ENCODE measurements at places on chromosomes 1 and 21.

DNA sequence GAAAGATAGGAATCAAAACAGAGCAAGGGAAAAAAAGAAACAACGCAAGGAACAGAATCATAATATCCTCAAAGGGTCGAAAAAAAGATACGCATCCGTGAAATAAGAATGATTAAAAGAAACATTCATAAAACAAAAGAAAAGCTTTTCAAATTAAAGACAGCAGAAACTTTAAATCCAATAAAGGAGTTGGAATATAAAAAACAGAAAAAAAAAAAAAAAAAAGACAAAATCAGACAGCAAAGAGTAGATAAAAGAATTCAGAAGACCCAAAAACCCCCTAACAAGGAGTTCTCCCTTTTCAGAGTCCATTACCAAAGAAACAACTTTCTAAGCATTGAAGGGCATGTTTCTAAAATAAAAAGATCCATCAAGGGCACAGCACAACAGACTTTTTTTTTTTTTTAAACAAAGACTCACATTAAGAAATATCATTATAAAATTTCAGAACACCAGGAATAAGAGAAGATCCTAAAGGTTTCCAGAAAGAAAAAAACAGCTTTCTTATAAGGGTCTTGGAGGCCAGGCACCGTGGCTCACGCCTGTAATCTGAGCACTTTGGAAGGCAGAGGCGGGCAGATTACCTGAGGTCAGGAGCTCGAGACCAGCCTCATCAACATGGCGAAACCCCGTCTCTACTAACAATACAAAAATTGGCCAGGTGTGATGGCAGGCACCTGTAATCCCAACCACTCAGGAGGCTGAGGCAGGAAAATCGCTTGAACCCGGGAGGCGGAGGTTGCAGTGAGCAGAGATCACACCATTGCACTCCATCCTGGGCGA, 44.7 kb downstream of the ENAH start:
- no peak for DNase-seq

DNA sequence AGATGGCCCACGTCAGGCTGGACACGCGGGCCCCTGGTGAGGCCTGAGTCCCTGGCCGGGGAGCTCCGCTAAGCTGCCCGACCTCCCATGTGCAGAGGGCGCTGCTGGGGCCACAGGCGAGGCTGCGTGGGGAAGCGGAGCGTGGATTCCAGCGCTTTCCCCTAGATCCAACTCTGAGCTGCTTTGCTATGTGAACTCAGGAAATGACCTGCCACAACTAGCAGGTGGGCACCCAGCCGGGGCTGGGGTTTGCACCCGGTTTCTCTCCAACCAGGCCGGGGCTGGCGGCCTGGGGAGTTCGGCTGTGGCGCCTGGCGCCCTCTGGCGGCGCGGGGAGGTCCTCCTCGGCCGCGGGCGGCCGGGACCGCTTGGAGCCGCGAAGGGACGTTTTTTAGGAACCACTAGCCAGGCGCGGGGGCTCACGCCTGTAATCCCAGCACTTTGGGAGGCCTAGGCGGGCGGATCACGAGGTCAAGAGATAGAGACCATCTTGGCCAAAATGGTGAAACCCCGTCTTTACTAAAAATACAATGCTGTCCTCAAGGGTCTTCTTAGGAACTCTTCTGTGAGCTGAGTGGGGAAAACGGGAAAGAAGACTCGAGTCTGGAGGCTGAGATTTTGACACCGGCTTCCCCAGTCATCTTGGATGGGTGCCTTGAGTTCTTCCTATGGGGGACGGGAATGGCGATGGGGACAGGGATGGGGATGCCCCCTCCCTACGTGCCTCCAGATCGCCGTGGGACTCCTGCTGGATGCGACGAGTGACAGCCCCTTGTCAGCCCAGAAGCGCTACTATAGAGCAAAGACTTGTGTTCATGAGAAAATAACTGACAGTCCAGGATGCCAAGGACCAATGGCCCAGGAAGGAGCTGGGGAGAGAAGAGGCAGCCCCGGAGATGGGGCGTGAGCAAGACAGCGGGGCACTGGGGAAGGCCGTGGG, 12.6 kb downstream of the PYCR2 start:
- DNase-seq, result peak; percentile 67

GRCh38 chr1:186208405-186209129, 166.5 kb downstream of the TPR start:
- DNase-seq, result no peak

- DNase-seq, result no peak
Observed at GRCh38 chr1:43338001-43338400, 383 bp downstream of the MPL start.

- DNase-seq, result no peak
Observed at GRCh38 chr1:64488862-64489261, 18.9 kb downstream of the CACHD1 start.

GRCh38 chr1:40857737-40858136, 4.4 kb downstream of the CITED4 start:
- DNase-seq, result no peak

GRCh38 chr1:17636612-17637011, 97.1 kb downstream of the ARHGEF10L start:
- no peak for DNase-seq

DNA sequence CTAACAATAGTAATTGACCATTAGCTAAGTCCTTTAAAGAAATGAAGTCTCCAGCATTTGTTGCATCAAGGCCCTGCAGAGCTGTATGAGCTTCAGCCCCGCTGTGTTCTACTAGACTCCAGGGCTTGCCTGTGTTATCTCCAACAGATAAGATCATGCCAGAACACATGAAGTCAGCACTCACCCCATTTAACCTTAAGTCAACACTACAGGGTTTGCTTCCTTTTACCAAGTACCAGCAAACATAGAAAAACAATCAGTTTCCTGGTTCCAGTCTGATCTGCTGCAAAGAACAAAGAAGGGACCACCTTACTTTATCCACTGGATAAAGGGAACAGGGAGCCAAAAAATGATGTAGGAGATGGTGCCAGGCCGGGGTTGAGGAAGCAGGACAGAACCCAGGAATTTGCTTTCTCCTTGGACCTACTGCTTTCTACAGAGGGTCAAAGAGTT, 41.3 kb upstream of the ENAH start:
- DNase-seq, result no peak

DNA sequence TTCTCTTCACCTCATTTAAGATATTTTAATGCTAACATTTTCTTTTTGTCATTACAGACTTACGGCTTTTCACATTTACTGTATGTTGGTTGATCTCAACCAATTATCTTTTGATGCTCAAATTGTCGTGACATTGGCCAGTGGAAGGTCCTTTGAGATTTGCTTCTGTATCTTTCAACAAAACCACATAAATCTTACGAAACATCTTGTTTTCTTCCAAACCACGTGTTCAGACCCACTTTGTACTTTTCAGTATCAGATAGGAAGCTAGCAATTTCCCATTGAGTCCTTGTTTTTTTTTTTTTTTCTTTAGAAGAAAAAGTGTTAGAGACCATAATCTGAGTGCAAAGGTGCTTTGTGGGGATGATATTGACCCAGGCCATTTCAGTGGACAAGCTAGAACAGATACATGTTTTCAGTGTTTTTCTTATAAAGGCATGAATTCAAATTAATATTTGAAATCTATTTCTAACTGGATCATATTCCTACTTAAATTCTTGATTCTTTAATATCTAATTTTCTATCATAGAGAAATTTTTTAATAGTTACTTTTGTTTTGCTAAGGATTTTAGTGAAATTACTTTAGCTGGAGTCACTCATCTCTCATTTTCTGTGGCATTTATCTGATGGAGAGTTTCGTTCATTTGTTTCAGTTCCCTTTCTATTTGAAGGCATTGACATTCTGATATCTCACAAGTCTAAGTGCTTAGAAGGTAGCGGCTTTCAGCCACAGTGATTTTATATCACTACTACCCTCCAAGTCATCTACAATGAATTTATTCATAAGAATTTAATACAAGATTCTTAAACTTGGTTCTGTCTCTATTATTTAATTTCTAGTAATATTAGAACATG, 26.7 kb downstream of the ATG4C start:
- DNase-seq, result no peak

DNA sequence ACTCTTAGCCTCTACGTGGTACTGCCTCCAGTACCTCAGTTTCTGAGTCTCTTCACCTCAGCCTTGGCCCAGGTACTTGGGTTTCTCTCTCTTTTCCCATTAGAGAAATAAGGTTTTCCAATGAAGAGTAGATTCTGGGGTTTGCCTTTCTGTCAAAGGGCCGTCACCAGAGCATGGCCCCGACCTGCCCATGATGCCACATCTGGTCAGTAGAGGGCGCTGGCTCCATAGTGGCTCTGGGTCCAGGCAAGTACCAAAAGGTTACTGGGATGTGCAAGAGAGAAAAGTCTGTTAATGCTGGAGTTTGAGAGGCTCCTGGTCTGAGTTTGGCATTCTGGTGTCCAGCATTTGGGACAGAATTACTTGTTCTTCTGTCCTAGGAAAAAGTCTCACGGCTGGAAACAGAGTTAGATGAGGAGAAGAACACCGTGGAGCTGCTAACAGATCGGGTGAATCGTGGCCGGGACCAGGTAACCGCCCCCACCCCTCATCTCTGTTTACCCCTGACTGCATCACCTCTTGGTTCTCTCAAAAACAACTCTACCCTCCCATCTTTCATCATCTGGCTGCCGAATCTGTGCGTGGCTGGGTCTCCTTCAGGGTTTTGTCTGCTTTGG, 5.3 kb upstream of the TUFT1 start:
- peak; percentile 74 for DNase-seq

- no peak for DNase-seq
Observed at GRCh38 chr1:162328512-162328911, 48.1 kb downstream of the SPATA46 start.

DNA sequence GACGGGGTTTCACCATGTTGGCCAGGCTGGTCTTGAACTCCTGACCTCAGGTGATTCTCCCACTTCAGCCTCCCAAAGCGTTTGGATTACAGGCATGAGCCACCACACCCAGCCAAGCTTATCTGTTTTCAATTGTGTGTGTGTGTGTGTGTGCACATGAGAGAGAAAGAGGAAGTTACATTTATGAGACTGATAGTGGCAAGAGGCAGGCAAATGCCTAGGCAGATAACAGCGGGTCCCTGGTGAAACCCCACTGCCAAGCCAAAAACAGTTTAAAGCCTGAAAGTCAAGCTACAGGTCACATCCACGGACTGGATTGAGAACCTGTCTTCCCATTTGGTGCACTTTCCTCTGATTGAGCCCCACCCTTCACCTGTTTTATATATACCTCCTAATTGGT, 35.1 kb upstream of the IFNGR2 start:
- DNase-seq, result no peak

- no peak for DNase-seq
Observed at GRCh38 chr1:109807822-109808680, 44.3 kb upstream of the EPS8L3 start.

GRCh38 chr1:151444783-151445177, 14.5 kb downstream of the POGZ start:
- no peak for DNase-seq

- peak; percentile 38 for DNase-seq
Observed at GRCh38 chr1:43836267-43836951, 97.2 kb upstream of the ARTN start.

GRCh38 chr1:199297887-199298286, 659.0 kb downstream of the PTPRC start:
- no peak for DNase-seq

DNA sequence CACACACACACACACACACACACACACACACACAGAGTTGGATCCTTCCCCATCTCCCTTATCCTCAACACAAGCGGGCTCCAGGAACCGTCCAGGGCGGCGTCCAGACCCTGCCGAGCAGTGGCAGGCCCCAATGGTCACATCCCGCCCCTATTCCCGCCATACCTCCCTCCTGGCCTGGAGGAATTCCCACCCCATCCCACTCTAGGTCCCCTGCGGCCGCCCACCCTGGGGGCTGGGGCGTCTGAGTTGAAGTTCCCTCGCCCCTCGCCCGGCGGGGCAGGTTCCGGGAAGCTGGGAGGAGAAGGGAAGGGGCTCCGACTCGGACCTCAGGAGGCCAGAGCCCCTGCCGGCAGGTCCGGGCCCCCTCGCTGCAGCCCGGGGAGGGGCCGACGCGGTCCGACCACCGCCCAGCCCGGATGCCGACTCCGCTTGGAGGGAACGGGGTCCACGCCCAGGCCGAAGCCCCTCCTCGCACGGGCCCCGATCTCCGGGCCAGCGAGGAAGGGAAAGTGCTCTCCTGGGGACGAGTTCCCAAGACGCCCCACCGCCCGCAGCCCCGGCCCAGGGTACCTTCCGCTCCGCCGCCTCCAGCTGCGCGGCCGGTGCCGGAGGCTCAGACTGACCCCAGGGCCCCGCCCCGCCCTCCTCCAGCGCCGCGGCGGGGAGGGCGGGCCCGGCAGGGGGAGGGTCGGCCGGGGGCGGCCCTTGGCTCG, at the start of gene RHOC:
Gene RHOC (minus strand): TSS at position 623 of the 716 bp plus-strand sequence. CDS start 3,328 bp downstream, outside the sequence.
- no peak for DNase-seq

DNA sequence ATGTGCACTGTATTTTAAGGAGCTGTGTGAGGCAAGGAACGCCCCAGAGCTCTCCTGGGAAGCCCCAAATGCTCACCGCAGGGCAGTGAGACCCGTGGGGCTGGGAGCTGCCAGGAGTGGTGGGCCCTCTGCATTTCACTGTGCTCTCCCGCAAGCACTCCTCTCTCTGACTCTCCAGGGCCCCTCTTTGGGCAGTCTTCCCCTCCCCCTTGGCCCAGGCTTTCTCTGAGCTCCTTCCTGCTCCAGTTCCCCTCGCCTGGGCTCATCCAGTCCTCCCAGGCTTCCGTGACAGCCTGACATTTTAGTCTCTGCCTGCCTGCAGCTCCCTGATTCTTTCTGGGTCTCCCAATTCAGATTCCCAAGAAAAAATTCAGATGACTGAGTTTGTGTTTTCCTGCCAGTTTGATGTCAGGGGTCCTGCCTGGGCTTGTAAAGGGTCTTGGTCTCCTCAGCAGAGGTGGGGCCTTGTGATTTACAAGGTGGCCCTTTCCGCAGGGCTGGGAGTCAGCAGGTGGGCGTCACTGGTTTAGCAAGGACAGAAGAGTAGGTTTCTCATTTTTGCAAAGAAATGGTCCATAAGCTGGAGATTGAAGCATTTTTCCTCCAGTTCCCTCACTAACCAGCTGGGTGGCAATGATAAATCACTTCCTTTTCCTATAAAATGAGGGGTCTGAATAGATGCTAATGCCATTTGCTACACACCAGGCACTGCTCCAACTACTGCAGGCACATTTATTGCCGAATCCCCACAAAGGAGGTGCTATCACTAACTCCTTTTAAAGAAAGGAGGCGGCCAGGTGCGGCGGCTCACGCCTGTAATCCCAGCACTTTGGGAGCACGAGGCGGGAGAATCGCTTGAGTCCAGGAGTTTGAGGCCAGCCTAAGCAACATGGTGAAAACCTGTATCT, 1.9 kb upstream of the CA6 start:
- DNase-seq, result no peak

DNA sequence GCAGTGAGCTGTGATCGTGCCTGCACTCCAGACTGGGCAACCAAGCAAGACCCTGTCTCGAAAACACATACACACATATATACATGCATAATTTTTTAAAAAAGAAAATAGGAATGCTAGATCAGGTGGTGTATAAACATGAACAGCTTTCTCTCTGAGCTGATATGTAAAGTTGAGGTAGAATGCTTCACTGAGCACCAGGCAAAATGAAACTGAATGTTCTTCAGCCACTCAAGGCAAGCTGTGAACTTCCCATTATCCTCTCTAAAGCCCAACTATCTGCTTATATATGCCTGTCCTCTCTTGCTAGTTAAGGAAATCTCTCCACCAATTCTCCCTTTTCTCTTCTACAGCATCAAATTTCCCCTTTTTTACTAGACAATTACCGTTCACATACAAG, 93.0 kb downstream of the NUF2 start:
- DNase-seq, result no peak

GRCh38 chr1:3931007-3931912, 31.2 kb upstream of the C1orf174 start:
- no peak for DNase-seq

All from CD4-positive, alpha-beta T cell treated with Interleukin-15 for 4 hours (primary cell).